ENCODE measurements at places on chromosomes 12 and 14. TPM values are rescaled to one million over a fixed set of nuclear protein-coding genes. Genes with fewer than 3 reads are reported as not detected.

DNA sequence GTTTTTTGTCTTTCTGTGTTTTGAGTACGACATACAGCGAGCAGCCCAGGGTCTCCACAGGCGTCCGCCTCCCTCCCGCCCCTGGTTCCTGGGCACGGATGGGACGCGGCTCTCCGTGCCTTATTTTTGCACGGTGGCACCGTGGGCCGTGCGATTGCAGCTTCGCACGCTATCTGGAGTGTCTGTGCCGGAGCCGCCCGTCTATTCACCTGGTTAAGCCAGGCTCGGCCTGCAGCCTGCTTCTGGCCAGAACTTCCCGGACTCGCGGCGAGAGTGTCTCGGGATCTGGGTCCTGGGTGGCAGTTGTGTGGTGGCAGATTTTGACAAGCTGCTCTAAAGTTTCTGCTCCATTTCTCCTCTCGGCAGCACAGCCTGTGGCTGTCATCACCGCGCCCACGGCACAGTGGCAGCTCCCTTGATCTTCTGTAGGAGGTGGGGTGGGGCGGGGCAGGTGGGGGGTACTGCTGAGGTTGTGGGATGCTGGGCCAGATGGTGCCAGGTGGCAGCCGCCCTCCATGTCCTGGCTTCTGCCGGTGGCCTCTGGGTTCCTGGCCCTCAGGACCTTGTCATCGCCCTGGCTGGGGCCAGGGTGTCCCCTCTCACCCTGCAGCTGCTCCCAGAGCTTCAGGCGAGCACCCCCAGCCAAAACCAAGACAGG is 2.9 kb downstream of the MMP17 start:
- no peak for DNase-seq

GRCh38 chr14:39005044-39005880 is 97.8 kb downstream of the SEC23A start:
- DNase-seq = no peak

DNA sequence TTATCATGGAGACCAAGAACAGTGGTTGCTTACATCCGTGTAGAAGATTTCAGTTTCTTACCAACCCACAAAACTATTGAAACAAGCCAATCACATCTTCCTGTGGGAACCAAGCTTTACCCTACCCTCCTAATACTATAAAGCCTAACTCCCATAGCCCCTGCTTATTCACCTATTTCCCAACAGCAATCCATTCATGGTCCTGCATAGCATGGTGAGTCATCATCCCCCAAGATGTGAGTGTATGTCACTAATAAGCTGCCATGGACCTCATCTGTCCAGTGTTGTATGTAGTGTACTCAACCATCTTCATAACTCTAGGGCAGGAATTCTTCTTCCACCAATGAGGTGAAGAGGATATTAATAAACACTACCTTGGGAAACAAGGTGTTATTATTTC is 1620.4 kb upstream of the FLRT2 start:
- no peak for DNase-seq

Gene RESF1
- 38.2 TPM for total RNA-seq

DNA sequence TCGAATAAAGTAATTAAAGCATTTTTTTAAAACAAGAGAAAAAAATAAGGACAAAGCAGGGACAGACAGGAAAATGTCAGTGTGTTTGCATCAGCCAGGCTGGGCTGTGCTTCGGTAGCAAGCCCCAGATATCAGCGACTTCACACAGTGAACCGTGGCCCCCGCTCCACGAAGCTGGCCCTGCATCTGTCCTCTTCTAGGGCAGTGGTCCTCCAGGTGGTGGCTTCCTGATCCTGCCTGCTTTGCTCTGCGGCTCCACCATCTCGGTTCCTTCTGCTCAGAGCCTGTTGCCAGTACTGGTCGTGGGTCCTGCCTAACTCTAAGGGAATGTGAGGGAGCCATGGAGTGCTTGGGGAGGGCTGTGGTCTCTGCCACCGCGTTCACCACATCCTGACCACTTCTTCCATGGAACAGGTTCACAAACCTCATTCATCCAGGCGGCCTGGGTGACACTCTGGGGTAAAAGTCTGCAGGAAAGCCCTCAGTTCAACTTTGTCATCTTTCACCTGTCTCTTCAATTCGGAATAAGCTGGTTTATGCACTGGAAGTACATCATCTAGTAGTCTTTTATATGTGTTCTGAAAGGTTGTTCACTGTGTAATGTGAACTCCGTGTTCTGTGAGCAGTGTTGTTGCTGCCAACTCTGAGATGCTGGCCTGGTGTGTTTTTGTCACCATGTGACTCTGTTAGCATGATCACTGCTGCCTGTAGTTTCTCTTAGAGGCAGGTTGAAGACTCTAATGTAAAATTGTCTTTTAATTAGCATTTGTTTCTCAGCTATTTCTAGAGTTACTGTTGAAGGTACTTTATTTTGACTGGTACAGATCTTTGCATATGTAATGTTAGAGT is 47.9 kb downstream of the ANKRD9 start:
- DNase-seq = no peak

Gene RFX4
- total RNA-seq = not detected

DNA sequence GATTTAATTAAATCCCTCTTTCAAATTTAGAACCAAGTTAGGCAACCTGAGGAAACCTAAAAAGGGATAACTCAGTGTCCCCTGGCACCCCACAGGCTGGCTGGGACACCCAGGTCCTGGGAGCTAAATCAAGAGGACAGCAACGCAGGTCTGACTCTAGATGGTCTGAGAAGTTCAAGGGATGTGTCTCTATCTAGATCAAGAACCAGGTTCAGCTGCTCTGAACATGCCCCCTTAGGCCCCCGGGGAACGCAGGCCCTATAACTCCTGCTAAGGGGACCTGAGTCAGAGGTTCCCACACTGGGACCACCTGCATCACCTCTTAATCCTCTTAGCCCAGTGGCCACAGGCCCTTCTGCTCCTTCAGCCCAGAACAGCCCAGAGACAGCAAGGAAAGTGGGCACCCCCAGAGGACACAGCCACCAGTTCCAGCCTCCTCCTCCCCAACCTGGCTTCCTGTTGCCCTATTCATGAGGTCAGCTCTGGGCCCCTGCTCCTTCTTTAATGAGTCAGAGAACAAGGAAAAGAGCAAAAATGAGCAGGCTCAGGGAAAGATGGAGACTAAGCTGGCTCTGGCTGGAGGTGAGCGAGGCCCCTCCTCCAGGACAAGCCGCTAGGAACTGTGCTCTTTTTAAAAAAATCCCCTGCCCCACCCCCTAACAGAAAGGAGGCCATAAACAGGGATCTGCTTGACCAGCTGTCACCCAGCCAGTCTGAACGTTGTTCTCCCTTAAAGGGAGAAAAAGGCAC is 10.8 kb downstream of the PITPNM2 start:
- peak; percentile 62 for DNase-seq
